Activated CD4-positive, alpha-beta T cell treated with anti-CD3 and anti-CD28 coated beads for 4 hours (primary cell): ENCODE measurements at places on chromosomes 5 and 9.

DNA sequence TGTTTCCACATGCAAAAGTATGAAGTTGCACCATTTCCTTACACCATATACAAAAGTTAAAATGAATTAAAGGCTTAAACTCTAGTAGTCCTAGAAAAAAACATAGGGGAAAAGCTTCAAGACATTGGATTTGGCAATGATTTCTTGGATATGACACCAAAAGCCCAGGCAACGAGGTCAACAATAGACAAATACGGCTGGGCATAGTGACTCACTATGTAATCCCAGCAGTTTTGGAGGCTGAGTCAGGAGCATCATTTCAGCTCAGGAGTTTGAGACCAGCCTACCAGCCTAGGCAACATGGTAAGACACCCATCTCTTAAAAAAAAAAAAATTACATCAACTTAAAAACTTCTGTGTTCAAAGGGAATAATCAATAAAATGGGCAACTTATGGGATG, 30.9 kb upstream of the SREK1 start:
- DNase-seq, result no peak

- DNase-seq, result no peak
These were observed 314.5 kb downstream of the SPATA31D1 start for GRCh38 chr9:82302968-82303655.

DNA sequence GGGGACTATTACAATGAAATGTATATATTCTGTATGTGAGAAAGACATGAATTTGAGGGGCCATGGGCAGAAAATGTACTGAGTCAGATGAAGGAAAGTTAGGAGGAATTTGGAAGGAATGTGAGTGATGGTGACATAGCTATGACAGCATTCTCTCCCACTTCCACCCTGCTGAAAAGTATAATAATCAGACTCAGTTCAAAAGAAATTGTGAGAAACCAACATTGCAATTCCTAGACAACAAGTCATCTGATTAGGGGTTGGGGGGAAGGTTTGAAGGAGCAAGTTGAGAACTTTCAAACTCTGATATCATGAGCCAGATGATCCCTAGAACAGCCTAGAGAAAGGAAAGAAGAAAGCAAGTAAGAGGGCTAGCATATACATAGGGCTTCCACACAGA, 370.6 kb downstream of the DMRTA1 start:
- no peak for DNase-seq

GRCh38 chr5:67346611-67347010, 150.0 kb upstream of the CD180 start:
- DNase-seq, result no peak

DNA sequence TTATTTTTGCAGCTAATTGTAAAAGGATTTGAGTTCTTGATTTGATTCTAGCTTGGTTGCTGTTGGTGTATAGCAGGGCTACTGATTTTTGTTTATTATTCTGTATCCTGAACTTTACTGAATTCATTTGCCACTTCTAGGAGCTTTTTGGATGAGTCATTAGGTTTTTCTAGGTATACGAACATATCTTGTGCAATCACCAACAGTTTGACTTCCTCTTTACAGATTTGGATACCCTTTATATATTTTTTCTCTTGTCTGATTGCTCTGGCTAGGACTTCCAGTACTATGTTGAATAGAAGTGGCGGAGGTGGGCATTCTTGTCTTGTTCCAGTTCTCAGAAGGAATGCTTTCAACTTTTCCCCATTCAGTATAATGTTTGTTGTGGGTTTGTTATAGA, 210.8 kb downstream of the FGF10 start:
- DNase-seq, result no peak

- DNase-seq, result no peak
These were observed 173.1 kb downstream of the AOPEP start for GRCh38 chr9:94899464-94900221.

- peak; percentile 52 for DNase-seq
These were observed 59.2 kb upstream of the CLINT1 start for GRCh38 chr5:157917899-157918809.

DNA sequence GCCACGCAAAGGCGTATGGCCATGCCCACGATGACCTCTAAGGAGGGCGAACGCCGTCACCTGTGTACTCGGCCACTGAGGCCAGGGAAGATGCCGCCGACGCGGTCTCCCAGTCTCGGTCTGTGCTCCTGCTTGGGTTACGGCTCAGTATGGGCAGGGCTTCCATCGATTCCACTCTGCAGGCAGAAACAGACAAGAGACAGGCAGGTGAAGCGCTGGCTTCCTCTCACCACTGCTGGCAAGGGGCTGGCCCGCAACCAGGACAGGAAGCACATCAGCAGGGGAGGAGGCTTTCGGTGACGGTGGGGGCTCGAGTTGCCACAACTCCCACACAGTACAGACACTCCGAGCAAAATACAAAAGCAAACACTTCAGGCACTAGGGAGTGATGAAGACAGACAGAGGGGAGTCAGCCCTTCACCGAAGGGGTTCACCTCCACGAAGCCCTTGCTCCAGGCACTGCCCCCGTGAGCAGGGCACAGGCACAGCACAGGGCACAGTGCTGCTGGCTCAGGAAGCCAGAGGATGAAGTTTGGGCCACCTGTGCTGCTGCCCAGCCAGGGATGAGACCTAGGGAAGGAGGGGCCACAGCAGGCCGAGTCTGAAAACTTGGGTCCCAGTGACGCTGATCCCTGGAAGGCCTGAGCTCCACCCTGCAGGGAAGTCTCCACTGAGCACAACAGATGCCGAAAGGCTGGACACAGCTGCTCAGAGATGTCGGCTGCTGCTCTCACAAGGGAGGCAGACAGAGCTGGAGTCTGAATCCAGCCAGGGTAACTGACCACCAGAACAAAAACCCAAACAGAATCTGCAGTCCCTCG, 91.3 kb downstream of the CAMSAP1 start:
- DNase-seq, result no peak

DNA sequence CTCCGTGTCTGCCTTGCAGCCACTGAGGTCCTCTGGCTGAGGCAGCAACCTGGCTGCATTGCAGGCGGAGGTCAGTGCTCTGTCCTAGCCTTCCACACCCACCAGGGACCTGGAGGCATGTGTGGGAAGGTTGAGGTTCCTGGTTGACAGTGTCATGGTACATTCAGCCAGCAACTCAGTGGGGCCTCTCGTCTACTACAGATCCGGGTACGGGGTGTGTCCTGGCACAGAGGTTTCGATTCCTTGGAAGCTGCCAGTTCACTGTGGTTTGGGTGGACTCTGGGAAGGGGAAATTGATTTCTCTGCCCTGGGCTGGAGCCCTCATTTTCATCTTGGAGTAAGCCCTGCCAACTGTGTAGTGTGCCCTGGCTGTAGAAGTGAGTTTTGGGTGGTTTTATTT, 45.1 kb downstream of the PDE8B start:
- DNase-seq, result no peak

- no peak for DNase-seq
These were observed 31.1 kb downstream of the DYNC2I2 start for GRCh38 chr9:128625391-128626146.

GRCh38 chr5:127801751-127802476, 98.7 kb downstream of the CCDC192 start:
- DNase-seq, result no peak

GRCh38 chr5:148950892-148951291, 112.0 kb downstream of the SH3TC2 start:
- no peak for DNase-seq

- DNase-seq, result no peak
These were observed 297.2 kb downstream of the SPOCK1 start for GRCh38 chr5:137201876-137202275.

DNA sequence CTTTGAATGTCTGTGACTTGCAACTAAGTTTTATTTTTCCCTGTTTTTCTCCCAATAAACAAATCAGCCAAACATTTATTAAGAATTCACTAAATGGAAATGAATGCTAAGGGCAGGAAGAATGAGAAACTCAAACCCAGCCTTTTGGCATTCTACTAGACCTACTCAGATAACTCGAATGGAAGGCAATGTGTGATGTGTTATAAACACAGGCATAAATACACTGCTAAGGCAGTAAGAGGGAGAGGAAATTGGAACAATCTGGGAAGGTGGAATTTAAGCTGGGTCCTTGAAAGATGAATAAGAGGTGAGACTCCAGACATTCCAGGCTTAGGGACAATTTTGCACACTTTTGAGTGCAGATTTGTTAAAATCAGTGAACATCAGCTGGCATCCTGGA, 34.7 kb downstream of the MARCHF3 start:
- DNase-seq, result no peak

DNA sequence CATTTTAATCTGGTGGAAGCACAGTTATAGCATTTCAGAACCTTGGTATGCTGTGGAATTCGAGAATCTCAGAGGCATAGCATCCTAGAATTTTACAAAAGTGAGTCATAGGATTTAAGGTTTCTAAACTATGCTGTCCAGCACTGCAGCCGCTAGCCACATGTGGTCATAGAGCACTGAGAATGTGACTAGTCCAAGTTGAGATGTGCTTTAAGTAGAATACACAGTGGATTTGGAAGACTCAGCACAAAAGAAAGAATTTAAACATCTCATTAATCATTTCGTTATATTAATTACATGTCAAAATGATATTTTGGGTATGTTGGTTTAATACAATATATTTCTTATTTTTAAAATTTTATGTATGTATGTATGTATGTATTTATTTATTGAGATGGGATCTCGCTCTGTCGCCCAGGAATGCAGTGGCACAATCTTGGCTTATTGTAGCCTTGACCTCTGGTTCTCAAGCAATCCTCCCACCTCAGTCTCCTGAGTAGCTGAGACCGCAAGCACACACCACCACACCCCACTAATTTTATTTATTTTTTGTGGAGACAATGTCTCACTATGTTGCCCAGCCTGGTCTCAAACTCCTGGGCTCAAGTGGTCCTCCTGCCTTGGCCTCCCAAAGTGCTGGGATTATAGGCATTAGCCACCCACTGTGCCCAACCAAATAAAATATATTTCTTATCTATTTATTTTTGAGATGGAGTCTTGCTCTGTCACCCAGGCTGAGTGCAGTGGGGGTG, 20.4 kb upstream of the RPS14 start:
- no peak for DNase-seq

- DNase-seq, result peak; percentile 55
These were observed at the start of gene MCIDAS for GRCh38 chr5:55226934-55227663. TSS of gene MCIDAS (minus strand) at chr5:55227315. CDS start at chr5:55227138, 177 bp downstream.

DNA sequence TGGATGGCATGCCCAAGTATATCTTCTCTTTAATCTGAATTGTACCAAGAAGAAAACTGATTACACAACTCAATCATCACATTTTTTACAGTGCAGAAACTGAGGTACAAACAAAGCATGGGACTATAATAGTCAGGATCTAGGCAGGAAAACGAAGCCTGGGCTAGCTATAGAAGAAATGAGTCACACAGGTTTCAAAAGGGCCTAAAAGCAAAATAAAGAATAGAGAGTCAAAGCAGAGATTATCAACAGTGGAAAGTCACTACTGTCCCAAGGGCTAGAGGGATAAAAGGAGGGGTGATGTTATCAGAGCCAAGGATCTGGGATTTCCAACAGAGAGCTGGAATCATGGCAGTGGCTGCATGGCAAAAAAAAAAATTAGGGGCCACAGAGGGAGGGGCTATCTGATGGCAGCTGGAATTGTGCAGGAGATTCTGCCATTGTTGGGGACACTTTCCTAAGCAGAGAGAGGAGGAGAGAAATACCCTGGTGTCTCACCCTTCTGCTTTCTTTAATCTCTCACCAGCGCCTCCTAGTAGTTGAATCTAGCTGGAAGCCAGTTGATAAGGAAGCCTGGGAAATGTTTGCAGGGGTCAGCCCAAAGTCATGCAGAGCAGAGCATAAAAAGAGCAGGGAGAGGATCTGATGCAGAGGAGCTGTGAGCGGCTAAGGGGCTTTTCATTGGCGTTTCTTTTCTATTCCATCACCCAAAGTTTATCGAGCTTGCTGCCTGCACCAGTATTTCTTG, 343.2 kb downstream of the ACTL7B start:
- no peak for DNase-seq

DNA sequence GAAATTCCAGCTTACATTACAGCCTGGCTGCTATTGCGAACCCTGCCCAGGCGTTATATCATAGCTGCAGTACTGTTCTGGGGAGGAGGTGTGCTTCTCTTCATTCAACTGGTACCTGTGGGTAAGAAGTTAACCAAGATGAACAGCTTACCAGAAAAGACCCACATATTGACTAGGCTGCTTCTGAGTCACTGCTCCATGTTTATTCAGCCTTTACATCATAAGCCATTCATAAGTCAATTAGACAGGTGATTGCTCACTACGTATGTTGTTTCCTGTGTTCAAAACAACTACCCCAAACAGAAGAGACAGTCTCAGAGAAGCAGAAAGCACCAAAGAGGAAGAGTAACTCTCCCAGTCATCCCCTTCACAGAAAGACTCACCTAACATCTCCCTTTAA, 34.7 kb upstream of the SLC22A5 start:
- no peak for DNase-seq

DNA sequence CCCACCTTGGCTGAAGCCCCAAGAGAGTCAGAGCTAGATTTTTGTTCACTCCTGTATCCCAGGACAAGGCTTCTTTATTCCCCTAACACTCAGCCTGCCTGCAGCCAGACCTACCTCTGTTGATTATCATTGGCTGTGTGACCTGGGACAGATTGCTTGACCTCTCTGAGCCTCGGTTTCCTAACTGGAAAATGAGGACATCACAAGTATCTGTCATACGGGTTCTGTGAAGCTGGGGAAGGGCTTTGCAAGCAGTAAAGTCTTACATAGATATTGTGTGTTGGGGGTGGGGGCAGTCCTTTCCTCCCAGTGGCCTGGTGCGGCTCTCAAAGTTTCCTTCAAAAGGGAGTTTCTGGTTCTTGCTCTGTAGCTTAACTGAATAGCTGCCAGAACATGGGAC, 2.5 kb upstream of the NEK6 start:
- no peak for DNase-seq

DNA sequence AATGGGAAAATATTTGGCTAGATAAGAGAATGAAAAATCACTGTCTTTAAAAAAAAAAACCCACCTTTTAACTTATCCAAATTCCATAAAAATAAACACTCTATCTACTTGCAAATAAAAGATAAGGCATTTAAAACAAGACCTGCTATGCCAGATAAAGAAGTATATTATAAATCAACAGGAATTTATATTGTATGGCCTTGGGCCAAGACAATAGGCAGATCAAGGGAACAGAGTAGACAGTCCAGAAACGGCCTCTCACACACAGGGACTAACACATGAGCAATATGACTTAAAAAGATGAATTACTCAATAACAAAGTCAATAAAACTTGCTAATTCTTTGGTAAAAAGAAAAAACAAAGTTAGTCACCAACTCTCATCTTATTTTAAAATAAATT, 34.7 kb upstream of the ICE1 start:
- DNase-seq, result no peak
